WERI-Rb-1 (cell line): ENCODE measurements at places on chromosomes 6 and 20.
A peak's percentile ranks its signal among the peaks of the same experiment; 100 is the strongest.

GRCh38 chr6:134176264-134176975 is 124.0 kb upstream of the SLC2A12 start:
- peak; percentile 41 for DNase-seq

- no peak for DNase-seq
These were observed 308.1 kb upstream of the EPHA7 start for GRCh38 chr6:93727447-93727846.

DNA sequence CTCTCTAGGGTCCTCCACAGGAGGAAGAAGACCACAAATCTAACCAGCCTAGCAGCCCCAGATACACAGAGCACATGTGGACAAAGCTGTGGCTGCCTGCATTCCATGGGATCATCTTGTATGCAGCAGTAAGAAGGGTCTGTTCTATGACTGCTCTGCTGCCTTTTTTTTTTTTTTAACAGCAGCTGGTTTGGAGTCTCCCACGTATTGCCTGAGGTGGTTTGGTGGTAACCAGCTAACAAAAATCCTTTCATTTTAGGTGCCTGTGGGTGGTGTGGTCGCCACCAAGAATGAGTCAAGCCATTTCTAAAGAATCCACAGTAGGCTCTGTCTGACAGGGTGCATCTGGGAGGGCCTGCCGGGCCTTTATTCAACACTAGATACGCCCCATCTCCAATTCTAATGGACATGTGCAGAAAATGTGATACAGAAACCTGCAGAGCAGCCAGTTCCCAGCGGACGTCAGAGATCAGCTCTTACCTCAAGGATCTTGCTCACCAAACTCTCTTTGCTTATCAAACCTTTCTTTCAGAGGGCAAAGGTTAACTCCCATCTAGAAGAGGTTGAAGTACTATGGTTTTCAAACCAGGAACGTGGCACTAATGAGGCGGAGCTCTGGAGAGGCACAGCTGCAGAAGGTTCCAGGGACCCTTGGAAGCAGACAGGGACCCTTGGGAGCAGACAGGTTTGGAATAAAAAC is 32.0 kb downstream of the GNAS-AS1 start:
- DNase-seq: no peak

DNA sequence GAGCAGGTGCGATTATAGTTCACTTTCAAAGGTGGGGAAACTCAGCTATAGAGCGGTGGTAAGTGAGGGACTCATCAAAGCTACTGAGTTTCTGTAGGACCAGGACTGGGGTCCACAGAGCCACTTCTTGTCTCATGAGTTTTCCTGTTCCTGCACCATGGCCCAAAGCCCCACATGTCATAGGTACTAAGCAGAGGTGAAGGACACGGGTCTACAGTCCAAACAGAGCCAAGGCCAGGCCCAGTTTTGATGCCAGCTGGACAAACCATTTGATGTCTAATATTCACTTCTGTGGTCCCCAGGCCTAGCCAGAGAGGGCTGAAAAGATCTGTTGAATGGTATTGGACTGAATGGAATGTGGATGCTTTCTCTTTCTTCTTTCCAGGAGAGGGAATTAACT is 11.0 kb downstream of the BPIFB6 start:
- DNase-seq: no peak

DNA sequence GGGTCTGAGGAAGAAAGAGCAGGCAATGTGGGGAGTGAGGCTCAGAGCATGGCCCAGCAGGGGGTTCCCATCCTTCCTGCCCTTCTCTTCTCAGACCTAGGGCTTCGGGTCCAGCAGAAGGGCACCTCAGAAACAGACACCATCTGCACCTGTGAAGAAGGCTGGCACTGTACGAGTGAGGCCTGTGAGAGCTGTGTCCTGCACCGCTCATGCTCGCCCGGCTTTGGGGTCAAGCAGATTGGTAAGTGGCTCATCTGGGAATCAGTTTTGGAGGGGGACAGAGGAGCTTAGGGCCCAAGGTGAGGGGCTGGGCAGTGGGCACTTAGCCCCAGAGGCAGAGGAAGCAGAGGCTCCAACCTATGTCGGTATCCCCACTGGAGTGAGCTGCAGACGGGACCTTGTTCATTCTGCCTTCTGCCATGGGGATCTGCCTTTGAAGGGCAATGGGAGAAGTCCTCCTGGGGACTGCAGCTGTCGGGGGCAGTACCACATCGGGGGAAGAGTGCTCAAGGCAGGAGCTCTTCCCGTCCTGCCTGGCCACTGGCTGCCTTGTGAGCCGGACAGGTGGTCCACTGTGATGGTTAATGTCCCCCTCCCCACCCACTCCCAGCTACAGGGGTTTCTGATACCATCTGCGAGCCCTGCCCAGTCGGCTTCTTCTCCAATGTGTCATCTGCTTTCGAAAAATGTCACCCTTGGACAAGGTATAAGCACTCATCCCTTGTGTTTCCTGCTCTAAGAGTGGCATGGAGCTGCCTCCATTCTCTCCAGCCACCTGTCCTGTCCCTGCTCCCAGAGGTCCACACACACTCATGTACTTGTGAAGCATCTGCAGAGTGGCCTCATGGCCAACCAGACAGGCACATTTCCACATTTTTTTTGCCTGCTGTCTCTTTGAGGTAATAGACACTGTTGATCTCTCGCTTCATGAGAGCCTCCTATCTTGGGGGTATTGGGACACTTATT is 4.7 kb downstream of the CD40 start:
- DNase-seq: no peak

GRCh38 chr20:52167232-52167840 is 24.2 kb downstream of the ZFP64 start:
- no peak for DNase-seq

DNA sequence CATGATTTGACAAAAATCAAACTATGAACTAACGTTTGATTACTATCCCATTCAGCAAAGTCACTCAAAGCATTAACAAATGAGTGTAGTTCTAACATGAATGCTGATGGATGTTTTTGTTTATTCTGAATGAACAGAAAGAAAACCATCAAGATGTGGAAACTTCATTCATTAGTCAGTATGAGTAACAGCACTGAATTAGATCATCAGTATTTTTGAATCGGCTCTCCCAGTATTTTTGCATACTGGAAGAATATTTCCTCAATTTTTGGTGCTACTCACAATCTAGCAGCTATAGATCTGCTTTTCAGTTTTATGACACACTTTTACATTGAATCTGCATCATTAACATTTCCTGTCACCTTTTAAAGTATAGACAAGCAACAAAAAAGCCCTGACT is 63.8 kb upstream of the CD83 start:
- no peak for DNase-seq

DNA sequence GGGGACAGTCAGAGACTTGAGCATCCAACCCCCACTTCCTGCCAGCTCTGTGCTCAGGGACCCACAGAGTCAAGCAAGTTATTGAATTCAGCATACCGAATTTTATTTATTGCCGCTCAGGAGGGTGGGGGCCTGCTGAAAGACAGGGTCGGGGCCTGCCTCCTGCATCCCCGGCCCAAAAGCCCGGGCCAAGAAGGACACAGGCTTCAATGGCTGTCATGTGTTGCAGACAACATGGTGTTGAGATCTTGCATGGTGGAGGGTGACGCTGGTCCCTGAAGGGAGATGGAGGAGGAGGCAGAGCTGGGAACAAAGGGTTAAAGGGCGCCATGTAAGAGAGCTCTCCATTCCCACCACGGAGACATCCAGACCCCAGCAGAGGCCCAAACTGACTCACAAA is 698 bp downstream of the SFTA2 start:
- DNase-seq: no peak

DNA sequence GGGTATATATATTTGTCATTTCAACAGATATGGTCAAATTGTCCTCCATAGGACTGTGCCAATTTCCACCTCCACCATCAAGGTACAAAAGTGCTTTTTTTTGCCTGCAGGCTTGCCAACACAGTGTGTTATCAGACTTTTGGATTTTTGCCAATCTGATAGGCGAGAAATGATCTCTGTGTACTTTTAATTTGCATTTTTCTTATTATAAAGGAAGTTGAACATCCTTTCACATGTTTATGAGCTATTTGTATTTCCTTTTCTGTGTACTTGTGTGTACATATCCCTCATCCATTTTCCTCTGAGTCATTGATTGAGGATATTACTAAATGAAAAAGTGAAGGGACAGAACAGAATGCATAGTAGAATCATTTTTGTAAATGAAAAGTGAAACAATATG is 39.0 kb upstream of the PTPN1 start:
- no peak for DNase-seq

GRCh38 chr6:124008000-124008987 is 204.6 kb downstream of the NKAIN2 start:
- no peak for DNase-seq

DNA sequence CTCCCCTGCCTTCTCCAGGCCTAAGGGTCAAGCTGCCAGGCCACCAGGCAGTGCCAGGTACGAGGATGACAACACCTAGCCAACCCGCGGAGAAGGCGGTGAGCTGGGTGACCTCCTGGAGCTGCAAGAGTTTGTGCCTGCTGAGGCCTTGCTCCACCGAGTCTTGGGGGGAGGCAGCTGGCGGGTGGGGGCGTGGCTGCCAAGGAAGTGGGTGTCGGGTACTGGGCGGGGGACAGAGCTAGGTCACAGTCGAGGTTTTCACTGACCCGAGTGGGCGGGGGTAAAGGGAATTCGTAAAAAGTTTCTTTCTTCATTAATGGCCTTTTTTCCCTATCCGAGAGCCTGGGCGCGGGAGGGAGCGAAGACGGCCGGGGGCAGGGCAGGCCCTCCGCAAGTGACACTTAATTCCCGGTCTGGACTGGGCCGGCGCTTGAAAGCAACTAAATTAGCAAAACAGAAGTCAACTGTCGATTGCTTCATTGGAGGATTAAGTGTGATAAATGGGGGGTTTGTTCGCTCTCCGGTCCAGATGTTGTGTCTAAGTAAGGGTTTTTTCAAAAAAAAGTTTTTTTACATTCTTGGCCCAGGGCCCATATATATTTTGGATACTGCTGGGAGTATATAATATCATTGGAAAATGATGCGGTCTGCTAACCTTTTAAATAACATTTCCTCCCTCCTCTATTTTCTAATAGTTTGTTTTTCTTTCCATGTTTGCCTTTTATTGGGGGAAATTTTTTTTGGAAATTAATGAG is 43.1 kb upstream of the FOXP4 start:
- peak; percentile 68 for DNase-seq

DNA sequence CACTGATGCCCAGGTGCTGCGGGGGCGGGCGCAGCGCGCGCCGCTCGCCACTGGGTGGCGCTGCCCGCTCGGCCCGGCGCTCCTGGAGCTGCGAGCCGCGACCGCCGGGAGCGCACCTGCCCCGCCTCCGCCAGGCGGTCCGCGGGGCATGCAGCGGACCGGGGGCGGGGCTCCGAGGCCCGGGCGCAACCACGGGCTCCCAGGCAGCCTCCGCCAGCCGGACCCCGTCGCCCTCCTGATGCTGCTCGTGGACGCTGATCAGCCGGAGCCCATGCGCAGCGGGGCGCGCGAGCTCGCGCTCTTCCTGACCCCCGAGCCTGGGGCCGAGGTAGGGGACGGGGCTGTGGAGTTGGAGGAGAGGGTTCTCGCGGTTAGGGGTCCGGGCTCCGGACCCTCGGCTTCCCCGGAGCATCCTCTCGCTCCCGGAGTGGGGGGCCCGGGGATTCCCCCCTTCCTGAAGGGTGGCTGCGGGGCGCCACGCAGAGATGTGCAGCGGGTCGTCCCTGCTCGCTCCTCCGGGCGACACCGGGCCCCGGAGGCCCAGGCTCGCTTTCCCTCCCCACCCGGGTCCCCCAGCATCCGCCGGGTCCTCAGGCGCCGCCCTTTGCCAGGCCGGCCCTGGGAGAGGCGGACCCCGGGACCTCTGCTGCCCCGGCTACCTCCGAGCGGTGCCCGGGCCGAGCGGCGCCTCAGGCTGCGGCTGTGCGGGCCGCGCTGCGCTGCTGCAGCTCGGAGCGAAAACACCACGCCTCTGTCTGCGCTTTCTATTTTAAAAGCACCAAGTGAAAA is at the start of gene BCAS4:
TSS of gene BCAS4 (plus strand) at position 216 of the 789 bp plus-strand sequence. CDS start at position 239, 23 bp downstream.
- DNase-seq: peak; percentile 74

DNA sequence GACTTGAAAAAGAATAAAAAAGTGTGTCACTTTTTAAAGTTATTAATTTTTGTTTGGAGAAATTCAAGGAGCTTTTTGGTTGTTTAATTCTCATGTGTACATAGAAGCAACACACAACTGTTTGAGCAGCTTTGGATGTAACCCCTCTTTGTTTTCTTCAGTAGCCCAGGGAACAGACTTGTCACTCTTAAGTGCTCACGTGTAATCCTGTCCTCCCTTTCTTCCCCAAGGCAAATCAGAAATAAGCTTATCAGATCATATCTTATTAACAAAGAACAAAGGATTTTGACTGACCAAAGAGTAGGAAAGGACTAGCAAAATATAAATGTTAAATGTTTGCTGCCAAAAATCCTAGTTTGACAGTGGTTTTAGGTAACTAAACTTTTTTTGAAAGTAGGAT is 7.3 kb upstream of the FLRT3 start:
- no peak for DNase-seq

DNA sequence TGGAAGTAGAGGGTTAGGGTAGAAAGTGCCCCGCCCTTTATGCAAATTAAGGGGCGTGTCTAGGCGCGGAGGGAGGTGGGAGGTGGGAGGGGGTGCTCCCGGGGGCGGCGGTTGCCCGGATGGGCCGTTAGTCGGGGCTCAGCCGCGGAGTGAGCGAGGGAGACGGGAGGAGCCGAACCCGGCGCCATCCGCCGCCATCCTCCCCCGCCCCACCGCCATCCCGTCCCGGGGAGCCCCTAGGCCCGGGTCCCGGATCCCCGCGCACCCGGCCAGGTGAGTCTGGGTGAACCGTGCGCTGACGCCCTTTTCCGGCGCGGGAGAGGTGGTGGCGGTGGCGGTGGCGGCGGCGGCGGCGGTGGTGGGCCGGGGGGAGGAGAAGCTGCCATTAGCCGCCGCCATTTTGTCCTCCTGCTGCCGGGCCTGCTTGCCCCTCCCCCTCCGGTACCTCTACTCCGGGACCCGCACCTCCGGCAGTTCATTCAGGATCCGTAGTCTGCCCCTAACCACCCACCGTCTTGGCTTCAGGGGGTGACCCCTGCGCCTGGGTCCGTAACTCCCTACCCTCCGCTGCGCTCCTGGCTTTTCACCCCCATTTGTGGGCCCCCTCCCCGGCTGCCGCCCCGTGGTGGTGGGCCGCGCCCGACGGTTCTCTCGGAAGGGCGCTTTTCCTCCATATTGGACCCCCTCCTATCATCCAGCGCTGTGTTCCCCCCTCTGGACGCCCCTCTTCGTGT is at the start of gene PRRC2A:
TSS of gene PRRC2A (plus strand) at position 130 of the 734 bp plus-strand sequence. CDS start 2,075 bp downstream, outside the sequence.
- DNase-seq: peak; percentile 92

DNA sequence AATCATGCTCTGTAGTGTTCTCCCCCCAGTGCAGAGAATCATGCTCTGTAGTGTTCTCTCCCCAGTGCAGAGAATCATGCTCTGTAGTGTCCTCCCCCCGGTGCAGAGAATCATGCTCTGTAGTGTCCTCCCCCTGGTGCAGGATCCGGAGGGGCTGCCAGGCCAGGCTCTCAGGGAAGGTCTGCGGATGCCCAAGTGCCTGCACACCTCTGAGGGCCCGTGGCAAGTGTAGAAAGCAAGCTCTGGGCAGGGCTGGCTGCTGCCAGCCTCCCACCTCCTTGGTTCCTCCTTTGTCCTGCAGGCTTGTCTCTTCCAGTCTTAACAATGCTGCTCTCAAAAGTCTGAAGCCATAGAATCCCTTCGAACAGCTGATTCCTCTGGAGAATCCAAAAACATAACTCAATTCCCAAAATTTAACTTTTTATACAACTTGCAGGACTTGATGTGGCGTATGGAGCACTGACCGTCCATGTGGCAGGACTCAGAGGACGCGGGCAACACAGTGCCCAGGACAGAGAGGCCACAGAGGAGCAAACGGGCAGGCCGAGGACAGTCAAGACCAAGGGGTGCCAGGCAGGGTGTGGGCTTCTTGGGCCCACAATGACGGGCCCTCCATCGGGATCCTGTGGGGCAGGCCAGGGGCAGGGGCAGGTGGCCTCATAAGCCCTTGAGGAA is 44.6 kb upstream of the BHLHE23 start:
- DNase-seq: no peak
